GM18507 (cell line): ENCODE measurements at places on chromosomes 13 and 19.

- no peak for DNase-seq
Measured at GRCh38 chr13:39302820-39303219, 264.6 kb downstream of the NHLRC3 start.

DNA sequence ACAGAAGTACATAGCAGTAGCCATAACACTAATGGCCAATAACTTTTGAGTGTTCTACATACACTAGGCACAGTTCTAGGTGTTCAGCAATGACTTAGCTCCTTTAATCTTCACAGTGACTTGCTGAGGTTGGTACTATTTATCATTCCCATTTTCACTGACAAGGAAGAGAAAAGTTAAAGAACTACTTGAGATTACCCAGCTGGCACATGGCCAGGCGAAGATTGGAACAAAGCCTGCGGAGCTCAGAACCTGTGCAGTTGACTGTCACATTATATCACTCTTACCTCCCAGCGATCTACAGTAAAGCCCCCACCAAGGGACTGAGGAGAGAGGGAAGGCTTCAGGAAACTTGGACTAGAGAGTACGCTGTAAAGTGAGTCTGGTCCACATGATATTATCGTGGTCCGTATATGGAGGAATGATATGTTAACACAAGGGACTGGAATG is 42.4 kb upstream of the WDFY2 start:
- no peak for DNase-seq

DNA sequence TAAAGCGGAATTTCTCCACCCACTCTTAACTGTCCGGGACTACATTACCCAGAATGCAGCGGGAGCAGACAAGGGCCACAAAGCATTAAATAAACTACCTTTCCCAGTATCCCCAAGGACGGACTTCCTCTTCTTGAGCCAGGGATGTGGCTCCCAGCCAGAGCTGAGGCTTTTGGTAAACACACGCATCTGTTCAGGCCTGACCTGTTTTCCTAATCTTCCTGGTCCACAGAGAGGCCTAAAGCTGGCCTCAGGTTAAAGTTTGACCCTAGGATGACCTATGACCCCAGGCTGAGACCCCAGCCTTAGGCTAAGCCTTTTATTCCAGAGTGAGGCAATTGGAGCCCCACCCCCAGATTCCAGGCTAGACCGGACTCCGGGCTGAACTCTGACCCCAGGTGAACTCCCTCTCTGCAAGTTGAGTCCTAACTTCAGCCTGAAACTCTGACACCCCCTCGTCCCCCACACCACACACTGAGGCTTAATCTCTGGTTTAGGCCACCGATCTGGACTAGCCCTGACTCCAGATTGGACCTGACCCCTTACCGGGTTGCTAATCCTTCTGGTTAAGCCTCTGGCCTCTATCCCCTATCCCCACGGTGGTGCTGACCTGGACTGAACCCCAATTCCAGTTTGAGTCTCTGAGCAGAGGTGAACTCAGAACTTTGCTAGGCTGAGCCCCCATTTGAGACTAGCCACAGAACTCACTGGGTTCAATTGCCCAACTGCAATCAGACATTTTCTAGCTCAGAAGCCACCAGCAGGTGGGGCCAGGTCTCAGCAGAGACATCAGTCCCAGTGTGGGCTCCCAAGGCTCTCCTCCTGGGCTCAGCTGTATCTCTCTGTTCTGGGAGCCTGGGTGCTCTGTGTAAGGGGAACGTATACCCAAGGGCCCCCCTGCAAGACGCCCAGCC is 750 bp upstream of the GPR108 start:
- DNase-seq = no peak

- DNase-seq = no peak
Measured at GRCh38 chr19:36120984-36121358, 5.7 kb downstream of the TBCB start.

DNA sequence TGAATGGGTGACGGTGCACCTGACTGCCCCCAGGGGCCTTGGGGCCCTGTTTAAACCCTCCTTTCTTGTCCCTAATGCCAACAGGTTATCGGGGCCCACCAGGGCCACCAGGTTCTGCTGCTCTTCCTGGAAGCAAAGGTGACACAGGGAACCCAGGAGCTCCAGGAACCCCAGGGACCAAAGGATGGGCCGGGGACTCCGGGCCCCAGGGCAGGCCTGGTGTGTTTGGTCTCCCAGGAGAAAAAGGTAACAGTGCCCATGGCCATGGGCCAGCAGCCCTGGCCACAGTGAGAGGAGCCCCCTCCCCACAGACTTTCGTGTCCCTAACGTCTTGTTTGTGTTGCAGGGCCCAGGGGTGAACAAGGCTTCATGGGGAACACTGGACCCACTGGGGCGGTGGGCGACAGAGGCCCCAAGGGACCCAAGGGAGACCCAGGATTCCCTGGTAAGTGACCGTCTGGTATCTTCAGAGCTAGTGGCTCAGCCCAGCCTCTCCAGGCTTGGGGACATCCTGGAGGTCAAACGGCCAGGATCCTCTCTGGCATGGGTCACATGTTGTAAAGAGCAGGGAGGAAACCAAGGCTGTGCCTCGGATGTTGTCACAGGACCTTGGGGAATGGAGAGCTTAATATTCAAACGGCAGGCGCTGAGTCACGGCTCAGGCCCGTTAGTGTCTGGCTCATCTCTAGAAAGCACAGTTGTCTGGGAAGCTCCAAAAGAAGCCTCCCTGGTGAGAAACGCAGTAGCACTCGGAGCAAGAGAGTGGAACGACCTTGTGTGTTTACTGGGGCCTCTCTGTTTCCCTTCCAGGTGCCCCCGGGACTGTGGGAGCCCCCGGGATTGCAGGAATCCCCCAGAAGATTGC is 58.3 kb downstream of the RAB20 start:
- no peak for DNase-seq

- no peak for DNase-seq
Measured at GRCh38 chr13:104757712-104758111, 1691.5 kb upstream of the SLC10A2 start.

DNA sequence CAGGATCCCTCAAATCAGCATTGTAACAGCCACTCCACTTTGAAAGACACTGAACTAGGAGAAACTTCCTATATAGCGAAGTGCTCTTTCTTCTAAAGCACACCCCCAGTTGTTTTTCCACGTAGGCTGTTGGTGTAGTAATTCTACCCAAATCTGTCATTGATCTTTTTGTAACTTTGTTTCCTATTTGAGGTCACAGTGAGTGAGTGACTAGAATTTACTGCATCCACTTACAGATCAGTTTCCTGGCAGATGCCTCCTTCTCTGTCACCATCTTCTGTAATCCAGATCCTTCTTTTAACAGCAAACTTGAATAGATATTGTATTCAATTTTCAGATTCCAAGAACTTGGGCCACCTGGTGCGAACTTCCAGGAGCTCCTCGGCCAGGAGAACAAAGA is 15.3 kb downstream of the ZAR1L start:
- no peak for DNase-seq

DNA sequence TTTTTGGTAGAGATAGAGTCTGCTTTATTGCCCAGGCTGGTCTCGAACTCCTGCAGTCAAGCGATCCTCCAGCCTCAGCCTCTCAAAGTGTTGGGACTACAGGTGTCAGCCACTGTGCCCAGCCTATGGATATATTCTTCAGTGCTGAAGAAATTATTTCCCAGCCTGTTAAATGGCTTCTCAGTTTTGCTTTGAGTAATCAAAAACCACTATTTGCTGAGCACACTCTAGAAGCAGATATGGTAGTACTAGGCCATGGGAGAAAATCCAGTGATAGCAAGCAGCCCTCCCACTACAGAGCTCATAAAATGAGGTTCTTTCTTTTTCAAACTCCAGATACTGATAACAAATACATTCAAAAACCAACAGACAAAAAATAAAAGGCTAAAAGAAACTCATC is 80.6 kb upstream of the CLDN10 start:
- no peak for DNase-seq

DNA sequence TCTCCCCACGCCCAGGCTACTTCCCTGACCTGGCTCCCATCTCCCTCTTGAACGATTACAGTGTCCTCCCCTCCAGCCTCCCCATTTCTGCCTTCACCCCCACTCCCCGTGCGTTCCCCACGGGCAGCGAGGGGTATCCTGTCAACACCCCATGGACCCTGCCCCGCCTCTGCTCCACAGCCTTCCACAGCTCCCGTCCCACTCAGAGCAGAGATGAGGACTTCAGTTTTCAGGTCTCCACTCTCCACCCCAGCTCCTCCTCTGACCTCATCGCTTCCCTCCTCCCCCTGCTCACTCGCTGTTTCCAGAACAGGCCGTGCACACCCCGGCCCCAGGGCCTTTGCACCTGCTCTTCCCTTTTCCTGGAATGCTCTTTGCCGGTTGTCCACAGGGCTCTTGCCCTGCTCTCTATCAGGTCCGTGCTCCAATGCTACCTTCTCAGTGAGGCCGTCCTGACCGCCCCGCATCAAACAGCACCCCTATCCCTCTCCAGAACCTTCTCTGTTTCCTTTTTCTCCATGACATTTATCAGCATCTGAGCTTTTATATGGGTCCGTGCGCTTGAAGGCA is 15.0 kb downstream of the LRRC4B start:
- no peak for DNase-seq

GRCh38 chr13:108342369-108343289 is 73.1 kb downstream of the TNFSF13B start:
- DNase-seq = no peak

DNA sequence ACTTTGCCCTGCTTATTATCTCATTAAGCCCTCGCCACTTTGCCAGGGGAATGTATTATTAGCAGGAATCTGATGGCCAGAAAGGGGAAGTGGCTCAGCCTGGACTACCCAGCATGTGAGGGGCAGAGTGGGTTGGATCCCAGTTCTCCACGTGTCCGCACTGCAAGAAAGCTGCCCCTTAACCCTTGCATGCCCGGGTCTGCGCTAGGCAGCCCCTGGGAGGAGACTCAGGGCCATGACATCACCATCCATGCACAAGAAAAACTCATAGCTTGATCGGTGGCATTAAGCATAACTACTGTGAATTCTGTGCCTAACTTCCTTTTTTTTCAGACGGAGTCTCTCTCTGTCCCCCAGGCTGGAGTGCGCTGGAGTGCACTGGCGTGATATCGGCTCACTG is 8.9 kb downstream of the CACNG8 start:
- no peak for DNase-seq

DNA sequence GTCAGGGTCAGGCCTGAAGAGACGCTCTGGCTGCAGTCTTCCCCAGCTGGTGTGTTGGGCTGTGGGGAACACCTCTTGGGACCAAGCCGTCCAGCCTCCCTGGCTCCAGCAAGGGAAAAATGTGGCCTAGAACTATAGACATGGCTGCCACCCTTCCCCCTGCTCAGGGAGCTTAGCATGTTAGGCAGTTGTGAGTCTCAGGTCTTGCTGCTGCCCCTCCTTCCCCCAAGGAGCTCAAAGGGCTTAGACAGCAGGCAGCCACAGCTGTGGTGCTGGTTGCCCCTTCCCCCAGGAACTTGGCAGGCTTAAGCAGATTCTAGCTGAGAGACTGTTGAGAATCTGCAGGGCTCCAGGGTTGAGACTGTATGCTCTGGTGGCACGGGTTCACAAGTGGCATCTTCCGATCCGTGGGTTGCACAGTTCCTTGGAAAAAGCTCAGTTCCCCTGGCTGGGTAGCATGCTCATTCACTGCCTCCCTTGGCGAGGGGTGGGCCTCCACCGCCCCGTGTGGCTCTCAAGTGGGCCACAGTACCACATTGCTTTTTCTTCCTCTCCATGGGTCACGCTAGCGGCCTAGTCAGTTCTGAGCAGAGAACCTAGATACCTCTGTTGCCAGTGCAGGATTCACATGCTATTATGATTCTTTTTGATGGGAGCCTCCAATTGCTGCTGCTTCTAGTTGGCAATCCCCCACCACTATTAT is 1258.6 kb downstream of the OLFM4 start:
- DNase-seq = no peak
